ENCODE measurements at places on chromosomes 3 and 15.

DNA sequence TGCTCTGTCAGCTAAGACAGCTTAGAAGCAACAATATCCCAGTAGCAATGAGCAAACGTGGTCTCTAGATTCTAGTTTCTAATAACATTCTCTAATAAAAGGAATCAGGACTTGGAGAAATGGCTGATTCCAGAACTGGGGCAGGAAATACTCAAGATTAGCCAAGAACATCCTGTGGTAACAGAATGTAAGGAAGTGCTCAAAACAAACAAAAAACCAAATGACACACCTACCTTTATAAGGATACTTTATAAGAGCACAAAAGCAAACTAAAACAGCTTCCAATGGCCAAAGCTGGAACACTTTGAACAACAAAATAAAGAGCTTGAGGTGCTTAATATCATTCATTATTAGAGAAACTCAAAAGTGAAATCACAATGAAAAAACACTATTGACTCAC lies 33.1 kb upstream of the EIF5A2 start:
- DNase-seq: no peak

- no peak for DNase-seq
These were observed 1.6 kb downstream of the LNP1 start for GRCh38 chr3:100402891-100403290.

GRCh38 chr3:141039589-141039988 lies 11.6 kb upstream of the SPSB4 start:
- no peak for DNase-seq

DNA sequence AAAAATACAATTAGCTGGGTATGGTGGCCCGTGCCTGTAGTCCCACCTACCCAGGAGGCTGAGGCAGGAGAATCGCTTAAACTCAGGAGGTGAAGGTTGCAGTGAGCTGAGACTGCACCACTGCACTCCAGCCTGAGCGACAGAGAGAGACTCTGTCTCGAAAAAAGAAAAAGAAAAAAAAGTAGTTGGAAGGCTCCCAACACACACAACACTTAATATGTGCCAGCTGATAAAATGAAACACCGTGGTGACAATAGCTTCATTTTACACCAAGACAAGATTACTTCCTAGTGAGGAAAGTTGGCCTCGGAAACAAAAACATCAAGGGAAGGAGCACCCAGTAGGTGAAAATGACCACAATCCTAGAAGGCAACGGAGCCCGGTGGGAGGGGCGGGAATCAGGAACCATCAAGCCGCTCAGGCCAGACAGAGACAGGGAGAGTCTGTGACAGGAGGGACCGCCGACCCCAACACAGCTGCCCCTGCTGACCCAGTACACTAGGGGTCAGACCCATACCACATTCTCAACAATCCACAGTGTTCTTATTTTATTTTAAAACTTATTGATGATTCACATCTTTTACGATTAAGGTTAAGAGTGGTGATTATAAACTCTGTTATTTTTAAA lies 54.5 kb upstream of the OCA2 start:
- no peak for DNase-seq

DNA sequence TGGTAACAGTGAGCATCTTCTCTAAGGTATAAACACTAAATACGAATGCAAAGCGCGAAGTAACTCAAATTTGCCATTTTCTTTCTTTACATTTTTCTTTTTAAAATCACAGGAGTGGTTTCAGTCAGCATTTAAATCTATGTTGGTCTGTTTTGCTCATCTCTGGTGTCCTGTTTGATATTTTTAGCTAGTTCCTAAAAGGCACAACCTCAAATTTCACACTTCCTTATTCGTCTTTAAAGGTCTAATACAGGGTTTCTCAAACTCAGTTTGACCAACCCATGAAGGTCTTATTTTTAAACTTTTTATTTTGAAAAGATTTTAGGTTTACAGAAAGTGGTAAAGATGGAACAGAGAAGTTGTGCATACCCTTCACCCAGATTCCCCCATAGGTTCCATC lies 201.1 kb downstream of the MAGI1 start:
- no peak for DNase-seq

GRCh38 chr3:164814106-164814505 lies 264.2 kb downstream of the SI start:
- DNase-seq: no peak

GRCh38 chr3:157232141-157232540 lies 72.2 kb upstream of the CCNL1 start:
- no peak for DNase-seq

- DNase-seq: no peak
These were observed 76.4 kb upstream of the TNFAIP8L3 start for GRCh38 chr15:51170882-51171633.

GRCh38 chr15:59190291-59190690 lies 16.4 kb upstream of the LDHAL6B start:
- no peak for DNase-seq

DNA sequence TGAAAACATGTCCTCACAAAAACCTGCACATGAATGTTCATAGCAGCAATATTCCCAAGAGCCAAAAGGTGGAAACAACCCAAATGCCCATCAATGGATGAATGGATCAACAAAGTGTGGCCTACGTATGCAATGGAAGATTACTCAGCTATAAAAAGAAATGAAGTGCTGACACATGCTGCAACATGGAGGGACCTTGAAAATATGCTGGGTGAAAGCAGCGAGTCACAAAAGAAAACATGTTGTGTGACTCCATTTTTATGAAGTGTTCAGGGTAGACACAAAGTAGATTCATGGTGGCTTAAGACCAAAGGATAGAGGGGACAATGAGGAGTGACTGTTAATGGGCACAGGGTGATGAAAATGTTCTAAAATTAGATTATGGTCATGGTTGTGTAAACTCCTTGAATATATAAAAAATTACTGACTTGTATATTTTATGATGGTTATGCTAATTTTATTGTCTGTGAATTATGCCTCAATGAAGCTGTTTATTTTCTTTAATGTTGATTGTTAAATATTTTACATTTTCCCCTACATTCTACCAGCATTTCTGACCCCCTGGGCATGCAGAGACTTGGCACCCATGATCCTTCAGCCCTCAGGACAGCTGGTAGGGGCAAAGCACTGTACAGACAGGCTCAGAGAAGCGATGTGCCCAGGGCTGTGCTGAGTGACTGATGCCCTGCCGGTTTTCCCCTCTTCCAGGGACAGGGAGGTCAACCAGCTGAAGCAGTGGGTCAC lies 37.8 kb downstream of the CFAP100 start:
- DNase-seq: no peak

- peak; percentile 54 for DNase-seq
These were observed 222.2 kb downstream of the EPHB1 start for GRCh38 chr3:135017003-135017893.

DNA sequence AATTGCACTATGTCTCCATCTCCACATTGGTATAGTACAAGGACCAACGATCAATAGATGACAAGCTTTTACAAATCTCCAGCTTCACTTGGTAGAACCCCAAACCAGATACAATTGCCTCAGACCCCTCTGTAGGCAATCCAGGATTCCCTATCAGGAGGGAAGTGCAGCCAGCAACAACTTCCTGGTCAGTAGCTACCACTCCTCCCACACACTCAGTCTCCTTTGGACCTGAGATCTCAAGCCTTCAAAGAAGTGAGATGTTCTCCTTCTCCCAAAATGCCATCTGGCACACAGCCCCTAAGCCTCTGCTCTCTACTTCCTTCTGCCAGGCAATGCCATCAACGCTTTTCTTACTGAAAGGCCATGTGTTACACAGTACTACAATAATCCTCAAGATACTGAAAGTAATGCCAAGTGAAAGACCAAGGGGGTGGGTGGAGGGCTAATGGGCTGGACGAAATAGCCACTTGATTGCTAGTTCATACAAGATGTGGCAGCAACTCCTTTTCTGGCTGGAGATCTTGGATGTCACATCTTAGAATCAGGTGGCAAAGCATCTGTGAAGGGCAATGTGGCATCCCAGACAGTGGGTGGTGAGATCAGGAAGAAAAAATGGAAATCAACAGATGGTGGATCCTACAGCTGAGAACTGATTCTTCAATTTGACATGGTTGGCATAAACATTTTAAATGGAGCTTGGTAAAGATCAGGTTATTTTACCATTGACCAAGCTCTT lies 75.3 kb upstream of the ACP3 start:
- no peak for DNase-seq

DNA sequence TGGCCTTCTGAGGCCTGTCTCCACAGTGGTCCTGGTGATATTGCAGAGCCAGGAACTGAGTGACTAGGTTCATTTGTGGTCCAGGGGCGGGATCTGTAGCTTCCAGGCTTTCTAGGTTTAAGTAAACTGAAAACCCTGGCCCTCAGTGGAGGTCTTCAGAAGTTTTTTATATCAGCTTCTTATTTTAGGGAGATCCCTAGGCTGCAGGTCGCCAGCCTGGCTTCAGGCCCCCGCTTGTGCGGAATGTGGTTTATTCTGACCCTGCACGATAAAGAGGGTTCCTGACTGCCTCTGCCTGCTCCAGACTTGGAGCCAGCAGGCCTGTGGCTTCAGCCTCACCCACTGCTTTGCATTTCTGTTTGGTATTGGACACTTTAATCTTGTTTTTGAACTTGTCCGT lies 133.9 kb upstream of the PLXNA1 start:
- DNase-seq: no peak
